ENCODE measurements at places on chromosomes 12 and 14. TPM values are rescaled to one million over a fixed set of nuclear protein-coding genes. Genes with fewer than 3 reads are reported as not detected.

The SRSF9 gene
- 56.6 TPM for total RNA-seq

The PKP2 gene
- total RNA-seq = 1.3 TPM

The ZNF385A gene
- 15.9 TPM for total RNA-seq

The TAS2R13 gene
- total RNA-seq = 1.7 TPM

The LRRIQ1 gene
- total RNA-seq = 0.17 TPM

The PPM1H gene
- 1.6 TPM for total RNA-seq

The SERPINA12 gene
- not detected for total RNA-seq

The TAS2R43 gene
- total RNA-seq = 0.39 TPM

All from esophagus muscularis mucosa (tissue), 4 donors.